NCI-H2029 treated with DMSO at 0.1 percent for 48 hours (cell line): ENCODE measurements at places on chromosomes 5 and 9.
A peak's percentile ranks its signal among the peaks of the same experiment; 100 is the strongest.

DNA sequence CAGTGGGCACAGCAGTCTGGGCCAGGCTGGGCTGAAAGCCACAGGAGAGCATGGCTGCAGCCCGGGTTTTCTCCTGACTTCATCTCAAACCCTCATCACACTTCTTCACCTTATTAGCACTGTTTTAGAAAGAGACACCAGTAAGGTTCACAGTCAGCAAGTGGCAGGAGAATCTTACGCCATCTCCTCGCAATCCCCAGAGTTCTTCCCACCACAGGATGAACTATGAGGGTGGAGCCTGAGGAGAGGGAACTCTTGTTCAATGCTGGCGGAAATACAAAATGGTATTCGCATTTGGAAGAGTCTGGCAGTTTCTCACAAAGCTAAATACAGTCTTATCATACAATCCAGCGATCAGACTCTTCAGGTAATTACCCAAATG lies 14.7 kb downstream of the BICD2 start:
- DNase-seq = no peak

DNA sequence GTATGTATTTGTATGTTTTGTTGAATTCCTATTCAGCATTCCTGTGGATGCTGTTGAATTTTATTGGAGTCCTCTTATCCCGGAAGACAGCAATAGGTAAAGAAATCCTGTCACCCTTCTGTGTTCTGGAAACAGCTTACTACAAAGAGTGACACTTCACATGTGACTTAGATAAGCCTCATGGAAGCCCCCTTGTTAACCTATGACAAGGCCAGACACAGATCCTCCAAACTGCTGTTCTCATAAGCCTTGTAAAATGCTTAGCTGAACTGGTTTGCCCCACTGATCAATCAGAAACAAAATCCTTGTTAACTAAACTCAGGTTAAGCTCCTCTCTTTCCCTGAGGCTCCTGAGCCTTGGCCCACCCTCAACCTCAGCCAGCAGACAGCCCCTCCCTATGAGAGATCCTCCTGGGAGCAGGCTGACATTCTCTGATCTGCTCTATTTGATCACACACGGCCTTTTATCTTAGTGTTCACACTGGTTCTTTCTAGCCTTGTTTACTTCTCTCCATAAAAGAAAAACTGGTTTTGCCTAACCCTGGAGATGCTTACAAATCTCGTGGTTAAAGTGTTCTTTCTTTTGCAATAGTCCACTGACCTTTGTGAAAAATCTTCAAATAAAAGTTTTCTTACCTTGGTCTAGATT lies 29.4 kb upstream of the ATP6V1G1 start:
- DNase-seq = no peak

GRCh38 chr9:21095561-21095960 lies 17.8 kb upstream of the IFNB1 start:
- DNase-seq = no peak

DNA sequence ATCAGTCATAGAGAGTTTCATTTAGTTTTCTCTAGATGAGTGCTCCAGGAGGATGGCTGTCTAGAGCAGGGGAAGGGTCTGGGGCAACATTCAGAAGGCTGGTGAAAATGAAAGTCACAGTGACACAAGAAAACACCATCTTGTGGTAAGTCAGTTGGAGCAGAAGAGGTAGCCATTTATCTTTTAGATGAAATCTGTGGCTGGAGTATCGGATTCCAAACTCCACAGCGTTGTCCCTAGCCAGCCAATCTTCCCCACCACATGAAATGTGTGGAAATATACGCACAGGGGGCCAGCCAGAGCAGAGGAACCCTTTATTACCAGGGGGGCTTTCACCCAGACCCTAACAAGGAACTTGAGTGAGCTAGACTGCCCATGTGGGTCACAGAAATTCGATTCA lies 15.9 kb upstream of the TNFAIP8 start:
- DNase-seq = no peak

DNA sequence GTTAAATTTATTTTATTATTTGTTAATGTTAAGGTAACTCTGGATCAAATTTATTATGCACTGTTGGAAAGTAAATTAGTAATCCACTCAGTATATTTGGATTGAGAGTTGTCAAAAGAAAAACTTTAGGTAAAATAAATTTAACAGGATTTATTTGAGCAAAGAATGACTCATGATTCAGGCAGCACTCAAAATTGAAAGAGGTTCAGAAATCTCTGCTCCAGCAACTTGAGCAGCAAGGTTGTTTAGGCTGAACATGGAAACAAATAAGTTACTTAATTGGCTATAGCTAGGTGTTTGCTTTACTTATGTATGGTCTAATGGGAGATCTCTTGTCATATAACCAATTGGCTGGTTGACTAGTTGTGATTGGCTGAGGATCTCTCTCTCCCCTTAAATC lies 296.2 kb upstream of the EDIL3 start:
- no peak for DNase-seq

DNA sequence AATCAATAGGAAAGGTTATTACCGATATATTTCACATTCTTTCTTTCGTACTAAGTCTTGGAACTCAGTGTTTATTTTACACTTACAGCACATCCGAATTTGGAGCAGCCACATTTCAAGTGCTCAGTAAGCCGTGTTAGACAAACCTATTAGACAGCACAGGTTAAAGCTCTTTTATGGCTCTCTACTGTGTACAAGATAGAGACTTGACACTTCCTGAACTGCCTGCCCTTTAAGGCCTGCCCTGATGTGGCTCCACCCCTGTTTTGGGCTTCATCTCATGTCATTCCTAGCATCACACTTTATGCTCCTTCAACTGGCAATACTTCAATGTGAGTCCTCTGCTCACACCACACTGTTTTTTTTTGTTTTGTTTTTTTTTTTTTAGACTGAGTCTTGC lies 23.5 kb upstream of the SUSD1 start:
- no peak for DNase-seq

- DNase-seq = peak; percentile 77
Observed at GRCh38 chr5:761854-762710, 22.4 kb downstream of the ZDHHC11B start.

DNA sequence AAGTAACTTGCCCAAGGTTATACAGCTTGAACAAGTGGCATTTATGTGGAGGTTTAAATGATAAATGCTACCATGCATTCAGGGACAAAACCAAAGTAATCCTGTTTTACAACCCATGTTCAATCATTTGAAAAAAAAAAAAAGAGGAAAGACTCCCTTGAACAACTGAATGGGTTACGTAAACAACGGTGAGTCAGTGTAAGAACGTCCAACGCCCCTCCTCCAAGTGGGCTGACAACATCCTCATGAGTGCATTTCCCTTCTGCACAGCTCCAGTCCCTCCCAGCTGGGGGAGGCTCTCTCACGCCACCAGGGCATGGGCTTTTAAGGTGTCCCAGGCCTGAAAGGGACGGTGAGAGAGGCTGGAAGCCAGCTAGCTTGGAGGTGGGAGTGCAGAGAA lies 90.0 kb downstream of the PRRT1B start:
- DNase-seq = peak; percentile 78

DNA sequence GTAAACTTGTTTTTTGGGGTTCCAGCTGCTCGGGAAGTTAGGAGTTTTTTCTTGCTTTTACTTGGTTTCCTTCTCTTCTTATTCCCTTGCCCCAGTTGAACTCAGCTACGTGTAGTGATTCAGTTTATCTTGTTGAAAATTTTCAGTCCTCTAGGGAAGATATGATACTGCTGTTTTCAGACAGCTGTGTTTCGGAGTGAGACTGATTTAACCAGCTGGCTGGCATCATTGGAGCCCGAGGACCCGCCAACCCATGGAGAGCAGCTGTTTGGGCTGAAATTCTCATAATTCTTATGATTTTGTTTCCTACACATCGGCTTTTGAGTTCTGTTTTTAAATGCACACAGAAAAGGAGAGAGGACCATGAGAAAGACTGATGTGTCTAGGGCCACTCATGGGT lies 271.5 kb downstream of the NR3C1 start:
- no peak for DNase-seq

DNA sequence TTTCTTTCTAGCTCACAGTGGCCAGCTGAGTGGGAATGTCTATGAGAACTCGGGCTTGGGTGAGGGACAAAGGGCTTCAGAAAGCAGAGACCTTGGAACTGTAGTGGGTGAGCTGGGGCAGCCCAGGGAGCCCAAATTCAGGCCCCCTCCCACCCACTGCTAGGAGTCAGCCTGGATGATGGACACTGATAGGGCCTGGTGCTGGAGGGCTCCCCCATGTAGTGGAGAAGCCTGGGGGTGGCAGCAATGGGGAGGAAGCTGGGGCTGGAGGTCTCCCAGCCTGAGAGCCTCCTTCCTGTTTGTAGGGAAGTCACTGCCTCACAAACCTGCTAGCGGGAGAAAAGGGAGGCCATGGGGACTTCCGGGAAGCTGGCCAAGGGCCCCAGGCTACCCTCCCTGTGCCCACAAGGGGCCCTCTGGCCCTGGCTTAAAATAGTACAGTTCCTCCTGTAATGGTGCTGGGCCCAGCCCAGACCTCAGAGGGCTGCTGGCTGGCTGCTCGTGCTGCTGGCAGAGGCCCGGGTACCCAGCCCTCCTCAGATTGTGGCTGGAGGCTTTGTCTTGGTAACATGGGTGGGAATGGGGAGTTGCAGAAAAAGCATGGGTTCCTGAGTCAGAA lies 6.3 kb upstream of the NR5A1 start:
- no peak for DNase-seq

DNA sequence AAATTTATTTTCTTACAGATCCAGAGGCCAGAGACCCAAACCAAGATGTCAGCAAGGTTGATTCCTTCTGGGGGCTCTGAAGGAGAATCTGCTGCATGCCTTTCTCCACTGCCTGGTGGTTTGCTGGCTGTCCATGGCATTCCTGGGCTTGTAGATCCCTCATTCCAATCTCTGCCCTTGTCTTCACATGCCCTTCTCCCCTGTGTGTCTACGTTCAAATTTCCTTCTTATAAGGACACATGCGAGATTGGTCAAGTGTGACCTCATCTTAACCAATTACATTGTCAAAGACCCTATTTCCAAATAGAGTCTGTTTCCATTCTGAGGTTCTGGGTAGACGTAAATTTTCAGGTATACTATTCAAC lies 84.5 kb upstream of the RAI14 start:
- no peak for DNase-seq

DNA sequence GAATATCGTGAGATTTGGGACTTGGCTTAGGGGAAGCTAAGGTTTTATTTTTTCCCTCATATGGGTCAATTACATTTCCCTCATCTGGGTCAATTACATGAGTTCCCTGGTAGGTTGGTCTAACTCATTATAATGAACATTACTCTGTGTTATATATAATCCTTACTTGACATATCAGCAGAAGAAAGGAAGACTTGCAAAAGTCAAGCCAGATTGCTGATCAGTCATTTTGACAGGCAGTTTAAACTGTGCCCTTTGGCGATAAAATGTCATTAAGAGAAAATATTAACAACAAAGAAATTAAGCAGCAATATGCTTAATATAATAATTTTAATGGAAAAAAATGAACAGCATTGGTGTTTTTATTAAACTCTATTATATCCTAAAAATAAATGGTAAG lies 23.1 kb upstream of the TRPM3 start:
- DNase-seq = no peak

GRCh38 chr5:15365070-15365469 lies 134.9 kb upstream of the FBXL7 start:
- no peak for DNase-seq

GRCh38 chr9:70921136-70921535 lies 200.3 kb downstream of the TRPM3 start:
- no peak for DNase-seq

GRCh38 chr5:82809420-82810143 lies 267.6 kb downstream of the TMEM167A start:
- no peak for DNase-seq

- no peak for DNase-seq
Observed at GRCh38 chr5:44795496-44795895, 13.3 kb upstream of the MRPS30 start.

GRCh38 chr9:137589441-137590122 lies 730 bp downstream of the ZMYND19 start:
- no peak for DNase-seq

DNA sequence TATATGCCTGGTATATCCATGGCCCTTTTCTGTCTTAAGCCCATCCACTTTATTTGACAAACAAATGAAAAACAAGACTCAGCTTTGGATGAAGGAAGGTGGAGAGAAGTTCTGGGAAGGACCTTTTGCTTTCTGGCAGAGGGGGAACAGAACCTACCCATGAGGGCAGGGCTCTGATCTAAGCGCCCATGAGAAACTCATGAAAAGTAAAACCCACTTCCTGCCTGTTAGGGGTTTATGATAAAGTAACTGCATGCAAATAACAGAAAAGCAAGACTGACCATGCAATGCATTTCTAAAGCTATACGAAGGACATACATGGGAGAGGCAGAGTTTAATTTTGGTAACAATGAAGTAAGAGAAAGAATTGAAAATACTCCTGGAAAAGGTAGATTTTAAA lies 181.9 kb upstream of the ADRA1B start:
- no peak for DNase-seq

- DNase-seq = no peak
Observed at GRCh38 chr9:129493706-129494047, 127.2 kb downstream of the C9orf50 start.

DNA sequence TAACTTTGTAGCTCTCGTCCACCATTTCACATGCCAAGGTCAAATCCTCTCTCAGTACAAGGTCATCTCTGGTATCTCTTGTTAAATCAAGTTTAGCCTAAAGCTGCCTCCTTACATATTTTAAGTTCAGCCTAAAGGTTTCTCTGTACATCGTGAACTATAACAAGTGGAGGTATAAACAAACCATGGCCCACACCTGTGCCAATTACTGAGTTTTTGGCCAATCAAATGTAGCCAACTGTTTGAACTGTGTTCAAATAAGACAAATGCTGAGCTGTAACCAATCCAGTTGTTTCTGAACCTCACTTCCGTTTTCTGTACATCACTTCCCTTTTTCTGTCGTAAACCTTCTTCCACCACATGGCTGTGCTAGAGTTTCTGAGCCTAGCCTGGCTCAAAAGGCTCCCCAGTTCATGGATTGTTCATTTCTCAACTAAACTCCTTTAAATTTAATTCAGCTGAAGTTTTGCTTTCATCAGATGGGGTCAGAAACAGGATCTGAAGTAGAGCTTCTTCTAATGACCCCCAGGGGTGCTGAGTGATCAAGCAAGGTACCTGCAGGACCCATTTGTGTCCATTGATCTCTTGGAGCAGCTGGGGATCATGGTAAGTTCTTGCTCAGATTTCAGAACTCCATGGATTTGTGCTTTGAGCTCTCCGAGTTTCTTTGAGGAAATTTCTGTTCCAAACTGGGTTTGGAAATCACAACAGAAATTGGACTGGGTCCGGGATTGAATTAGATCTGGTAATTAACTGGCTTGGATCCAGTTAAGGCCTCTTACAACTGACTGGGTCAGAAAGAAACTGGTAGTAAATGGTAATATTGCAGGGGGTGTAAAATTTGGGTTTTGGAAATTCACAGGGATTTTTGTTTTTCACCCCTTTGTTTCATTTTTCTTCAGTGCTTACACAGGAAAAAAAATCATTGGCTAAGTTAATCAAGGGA lies 11.0 kb upstream of the NANS start:
- peak; percentile 14 for DNase-seq

GRCh38 chr5:78269088-78269703 lies 25.3 kb downstream of the AP3B1 start:
- DNase-seq = no peak

DNA sequence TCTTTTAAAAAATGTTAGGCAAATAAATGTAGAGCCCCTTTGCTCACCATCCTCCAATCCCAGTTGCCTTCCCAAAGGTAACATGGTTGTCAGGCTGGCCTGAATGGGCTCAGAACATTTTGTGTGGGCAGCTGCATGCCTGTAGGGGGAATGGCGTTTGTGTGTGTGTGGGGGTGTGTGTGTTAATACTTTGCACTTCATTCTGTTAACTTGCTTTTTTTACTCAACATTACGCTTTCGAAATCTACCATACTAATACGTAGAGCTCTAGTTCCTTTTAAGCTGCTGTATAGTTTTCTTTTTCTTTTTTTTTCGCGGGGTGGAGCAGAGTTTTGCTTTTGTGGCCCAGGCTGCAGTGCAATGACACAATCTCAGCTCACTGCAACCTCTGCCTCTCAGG lies 14.0 kb downstream of the MYOZ3 start:
- DNase-seq = no peak
